Chondrocyte (in vitro differentiated cells): ENCODE measurements at places on chromosomes 6 and 20.

DNA sequence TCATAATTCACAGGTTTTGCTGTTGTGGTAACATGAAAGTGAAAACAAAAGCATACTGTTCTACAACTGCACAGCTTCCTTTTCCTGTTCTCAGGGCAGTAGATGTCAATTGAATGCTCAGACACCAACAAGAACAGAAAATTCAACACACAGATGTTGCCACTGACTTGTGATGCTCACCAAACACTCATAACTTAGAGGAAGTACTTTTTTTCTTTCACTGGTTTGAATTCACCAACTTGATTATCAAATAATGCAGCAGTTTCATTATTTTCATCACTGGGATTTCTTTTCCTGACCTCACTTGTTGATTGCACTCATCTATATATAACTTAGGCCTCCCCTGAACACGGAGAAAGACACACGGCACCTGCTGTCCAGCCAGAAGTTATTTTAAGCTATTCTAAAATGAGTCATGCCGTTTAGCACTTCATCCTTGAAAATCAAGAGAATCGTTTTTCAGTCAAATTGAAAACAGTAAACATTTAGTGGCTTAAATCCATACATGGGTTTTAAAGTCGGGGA lies 949 bp downstream of the TXLNB start:
- no peak for DNase-seq

GRCh38 chr6:6593867-6594468 lies 5.4 kb downstream of the LY86 start:
- DNase-seq, result no peak

GRCh38 chr6:15341311-15342001 lies 95.6 kb downstream of the JARID2 start:
- no peak for DNase-seq

- DNase-seq, result no peak
These were observed 45.6 kb downstream of the LY86 start for GRCh38 chr6:6633898-6634734.

DNA sequence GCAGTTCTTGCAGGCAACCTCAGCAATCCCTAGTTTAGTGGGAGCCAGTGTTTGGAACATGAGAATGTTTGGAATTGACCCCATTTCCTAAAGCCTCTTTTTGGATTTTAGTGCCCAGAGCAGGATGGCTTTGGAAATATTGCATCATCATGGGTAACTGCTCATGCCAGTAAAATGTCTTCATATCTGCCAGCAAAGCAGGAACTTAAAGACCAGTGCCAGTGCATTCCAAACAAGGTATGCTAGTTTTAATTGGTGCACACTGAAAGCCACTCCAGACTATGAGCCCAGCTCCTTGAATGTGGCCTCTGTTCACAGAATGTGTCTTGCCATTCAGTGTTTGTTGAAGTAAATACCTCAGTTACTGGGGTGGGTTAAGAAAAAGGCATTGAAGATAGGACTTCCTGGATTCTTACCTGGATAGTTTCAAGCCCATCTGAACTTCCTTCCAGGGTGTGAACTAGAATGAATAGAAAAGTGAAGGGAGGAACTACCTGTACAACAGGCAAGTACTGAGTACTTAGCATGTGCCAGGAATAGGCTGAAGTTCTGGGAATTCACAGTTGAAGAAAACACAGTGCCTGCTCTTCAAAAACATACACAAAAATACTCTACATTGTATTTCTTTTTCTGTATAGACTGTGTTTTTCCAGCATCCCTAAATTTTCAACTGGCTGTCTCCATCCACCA lies 70.5 kb downstream of the COL19A1 start:
- no peak for DNase-seq

DNA sequence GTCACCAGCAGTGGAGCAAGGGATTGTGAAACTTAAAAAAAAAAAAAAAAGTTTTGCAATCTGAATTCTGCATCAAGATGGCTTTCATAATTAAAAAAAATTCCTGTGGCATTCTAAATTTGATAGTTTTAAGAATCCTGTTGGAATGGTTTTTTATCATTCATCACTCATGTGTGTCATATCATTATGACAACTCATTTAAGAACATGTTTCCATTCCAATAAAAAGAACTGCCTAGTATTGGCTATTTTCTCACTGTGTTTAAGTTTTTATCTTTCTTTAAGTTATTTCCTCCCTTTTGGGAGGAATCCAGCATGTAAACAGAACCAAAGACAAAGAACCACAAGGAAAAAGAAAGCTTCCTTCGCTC lies 26.2 kb upstream of the RHAG start:
- DNase-seq, result no peak

GRCh38 chr20:41717483-41717882 lies 99.3 kb upstream of the CHD6 start:
- DNase-seq, result no peak

DNA sequence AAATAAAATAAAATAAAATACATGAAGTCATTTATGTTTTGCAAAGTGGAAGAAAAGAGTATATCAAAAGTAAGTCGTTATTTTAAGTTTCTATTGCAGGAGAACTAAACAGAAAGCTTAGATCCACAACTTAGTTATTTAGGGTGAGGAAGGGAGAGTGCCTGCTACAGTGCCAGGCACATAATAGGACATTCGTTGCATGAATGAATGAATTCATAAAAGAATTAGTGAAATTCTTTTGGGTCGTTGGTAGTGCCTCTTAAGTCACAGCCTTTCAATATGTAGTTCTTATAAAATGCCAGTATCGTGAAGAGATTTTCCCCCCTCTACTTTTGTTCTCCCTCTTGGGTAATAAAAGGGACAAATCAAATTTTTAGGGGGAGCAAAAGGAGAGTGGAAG lies 29.1 kb downstream of the SF3B5 start:
- no peak for DNase-seq

DNA sequence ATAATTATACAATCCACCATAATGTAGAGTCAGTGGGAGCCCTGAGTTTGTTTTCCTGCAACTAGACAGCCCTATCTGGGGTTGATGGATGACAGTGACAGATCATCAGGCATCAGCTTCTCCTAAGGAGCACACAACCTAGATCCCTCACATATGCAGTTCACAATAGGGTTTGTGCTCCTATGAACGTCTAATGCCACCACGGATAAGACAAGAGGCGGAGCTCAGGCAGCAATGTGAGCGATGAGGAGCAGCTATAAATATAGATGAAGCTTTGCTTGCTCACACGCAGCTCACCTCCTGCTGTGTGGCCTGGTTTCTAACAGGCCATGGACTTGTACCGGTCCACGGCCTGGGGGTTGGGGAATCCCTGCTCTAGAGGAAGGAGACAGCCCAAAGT lies 25.9 kb downstream of the EDEM2 start:
- no peak for DNase-seq

DNA sequence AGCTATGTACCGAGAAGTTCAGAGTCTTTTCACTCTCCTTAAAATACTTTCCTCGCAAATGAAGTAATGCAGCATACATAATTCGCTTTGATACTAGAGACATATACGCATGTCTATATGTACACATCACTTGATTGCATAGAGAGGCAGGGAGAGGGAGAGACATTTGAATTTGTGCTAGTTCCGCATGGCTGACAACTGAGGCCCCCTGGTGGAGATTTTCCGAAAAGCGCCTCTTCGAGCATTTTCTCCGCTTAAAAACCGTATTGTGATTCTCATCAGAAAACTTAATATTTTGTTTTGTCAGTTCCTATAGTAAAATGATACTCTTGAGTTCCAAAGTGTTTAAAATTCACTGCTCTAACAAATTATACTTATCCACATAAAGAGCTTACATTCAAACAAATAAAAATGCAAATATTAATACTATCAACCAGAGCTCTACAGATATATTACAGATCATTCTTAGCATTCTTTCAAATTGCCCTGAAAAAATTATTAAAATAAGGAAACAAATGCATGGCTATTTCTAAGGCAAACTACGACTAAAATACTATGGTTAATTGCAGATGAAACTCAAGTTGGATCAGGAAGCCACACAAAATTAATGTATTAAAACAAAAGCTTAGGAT lies 637 bp downstream of the MYLK4 start:
- DNase-seq, result no peak

DNA sequence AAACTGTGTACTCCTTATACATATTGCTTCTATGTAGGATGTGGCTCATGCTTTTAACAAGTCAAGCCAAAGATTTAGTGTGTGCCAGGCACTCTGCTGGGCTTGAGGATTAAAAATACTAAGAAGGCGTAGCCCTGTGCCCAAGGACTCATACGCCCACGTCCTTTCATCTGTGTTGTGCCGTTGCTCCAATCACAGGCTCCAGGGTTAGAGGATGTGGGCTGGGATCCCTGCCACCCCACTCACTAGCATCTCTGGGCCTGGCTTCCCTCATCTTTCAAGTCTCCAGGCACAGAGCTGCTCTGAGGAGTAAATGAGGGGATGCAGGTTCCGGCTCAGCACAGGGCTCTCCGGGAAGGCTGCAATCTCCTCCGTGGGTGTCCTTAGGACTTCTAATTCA lies 214.2 kb downstream of the SYNDIG1 start:
- peak; percentile 30 for DNase-seq

- no peak for DNase-seq
These were observed 180.4 kb upstream of the FOXQ1 start for GRCh38 chr6:1131285-1132079.

DNA sequence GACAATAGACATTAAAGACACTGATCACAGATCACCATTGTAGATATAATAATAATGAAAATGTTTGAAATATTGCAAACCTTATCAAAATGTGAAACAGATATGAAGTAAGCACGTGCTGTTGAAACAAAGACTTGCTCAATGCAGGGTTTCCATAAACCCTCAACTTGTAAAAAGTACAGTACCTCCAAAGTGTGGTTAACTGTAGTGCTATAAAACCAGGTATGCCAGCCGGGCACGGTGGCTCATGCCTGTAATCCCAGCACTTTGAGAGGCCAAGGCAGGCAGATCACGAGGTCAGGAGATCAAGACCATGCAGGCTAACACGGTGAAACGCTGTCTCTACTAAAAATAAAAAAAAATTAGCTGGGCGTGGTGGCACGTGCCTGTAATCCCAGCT lies 96.6 kb downstream of the ZFAND3 start:
- no peak for DNase-seq

DNA sequence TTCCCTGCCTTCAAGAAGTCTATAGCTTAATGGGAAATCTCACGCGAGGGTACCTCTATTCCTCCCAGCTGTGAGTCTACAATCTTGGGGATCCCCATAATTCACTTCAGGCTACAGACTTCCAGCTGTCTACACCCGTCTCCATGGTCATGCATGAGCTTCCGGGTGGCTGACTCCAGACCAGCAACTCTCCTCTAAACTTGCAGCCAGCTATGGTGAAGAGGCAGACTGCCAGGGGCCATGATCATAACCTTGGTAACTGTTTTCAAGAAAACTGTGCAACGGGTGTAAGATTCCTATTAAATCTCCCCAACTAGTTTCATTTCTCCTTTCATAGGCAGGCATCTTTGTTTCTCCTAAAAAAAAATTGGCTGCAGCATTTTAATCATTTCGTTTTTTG lies 534.4 kb upstream of the CHD6 start:
- DNase-seq, result no peak

DNA sequence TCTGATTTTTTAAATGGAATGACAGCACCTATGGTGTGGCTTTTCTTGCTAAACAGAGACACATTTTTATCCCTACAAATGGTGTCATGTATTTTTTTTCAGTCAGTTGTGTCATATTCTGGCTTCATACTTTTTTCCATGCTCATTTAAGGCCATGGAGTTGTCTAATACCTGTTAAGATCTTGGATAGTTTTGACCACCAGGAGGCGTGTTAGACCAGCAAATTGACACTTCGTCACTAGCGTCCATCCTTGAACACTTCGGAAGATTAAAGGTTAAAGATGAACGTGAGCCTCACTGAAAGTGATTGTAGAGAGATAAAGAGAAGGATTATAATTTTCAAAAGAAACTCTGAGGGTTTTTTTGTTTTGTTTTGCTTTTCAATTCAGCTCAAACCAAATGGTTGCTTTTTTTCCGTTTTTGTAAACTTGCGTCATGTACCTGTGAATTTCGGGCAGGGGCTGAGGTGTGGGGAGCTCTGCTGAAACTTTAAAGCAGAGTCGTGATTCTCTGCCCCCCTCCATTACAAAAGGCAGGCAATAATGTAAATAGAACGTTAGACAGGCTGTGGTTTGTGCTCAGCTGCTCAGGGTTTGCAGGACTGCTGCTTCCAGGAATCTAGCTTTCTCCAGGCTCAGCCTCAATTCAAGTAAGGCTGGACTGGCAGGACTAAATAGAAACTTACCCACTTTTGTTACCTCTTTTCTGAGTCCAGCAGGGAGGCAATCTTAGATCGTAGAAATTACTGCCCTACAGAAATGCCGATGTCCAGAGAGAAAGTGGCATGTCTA lies 245.1 kb downstream of the FOXA2 start:
- DNase-seq, result no peak

DNA sequence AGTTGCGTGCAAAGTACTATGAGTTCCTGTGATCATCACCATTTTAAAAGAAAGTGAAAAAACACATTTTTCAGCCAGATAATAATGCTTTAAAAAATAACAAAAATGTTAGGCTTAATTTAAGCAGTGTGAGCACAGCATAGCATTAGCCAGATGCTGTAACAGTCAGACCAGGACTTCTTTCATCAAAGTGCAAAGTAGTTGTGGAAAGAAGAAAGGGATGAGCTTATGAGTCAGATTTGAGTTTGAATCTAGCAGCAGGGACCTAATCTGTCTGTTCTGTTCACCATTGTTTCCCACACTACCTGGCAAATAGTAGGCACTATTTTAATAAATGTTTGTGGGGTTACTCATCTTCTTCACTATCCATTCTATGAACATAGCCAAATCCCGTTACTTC lies 70.1 kb downstream of the KLHL32 start:
- no peak for DNase-seq

DNA sequence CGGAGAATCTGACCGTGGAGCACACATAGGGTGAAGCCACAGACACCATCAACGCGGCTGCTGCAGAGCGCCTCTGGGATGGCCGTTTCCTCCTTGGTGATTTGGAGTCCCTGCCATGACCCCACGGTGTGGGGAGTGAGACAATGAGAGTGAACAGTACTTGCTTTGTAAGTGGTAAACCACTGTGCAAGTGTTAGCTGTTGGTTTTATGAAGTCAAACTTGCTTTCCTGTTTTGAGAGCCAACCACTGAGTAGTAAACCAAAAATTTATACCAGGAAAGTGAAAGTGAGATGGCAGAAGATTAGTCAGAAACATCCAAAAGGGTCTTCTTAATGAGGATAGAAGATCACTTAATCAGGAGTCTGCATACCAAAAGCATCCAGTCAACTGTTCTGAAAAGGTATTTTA lies 160.7 kb downstream of the FOXC1 start:
- DNase-seq, result no peak

GRCh38 chr6:3566812-3567211 lies 110.0 kb upstream of the SLC22A23 start:
- DNase-seq, result no peak

- DNase-seq, result peak; percentile 77
These were observed 2.5 kb downstream of the GRM4 start for GRCh38 chr6:34143196-34143883.

GRCh38 chr6:79557673-79558467 lies 20.6 kb upstream of the LCA5 start:
- DNase-seq, result no peak

GRCh38 chr20:33622705-33623365 lies 39.3 kb upstream of the C20orf144 start:
- no peak for DNase-seq

DNA sequence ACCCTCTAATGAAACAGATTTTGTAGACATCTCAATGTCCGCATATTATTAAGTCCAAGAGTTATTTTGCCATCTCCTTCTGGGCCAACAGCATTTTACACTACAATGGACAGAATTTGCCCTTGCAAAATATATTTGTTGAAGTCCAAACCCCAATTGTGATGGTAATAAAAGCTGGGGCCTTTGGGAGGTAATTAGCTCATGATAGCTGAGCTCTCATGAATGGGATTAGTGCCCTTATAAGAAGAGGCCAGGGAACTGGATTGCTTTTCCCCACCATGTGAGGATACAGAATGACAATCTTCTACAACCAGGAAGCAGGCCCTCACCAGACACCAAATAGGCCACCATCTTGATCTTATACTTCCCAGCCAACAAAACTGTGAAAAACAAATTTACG lies 44.9 kb upstream of the MTRF1L start:
- DNase-seq, result no peak
